ENCODE measurements at places on chromosomes 11 and 22. TPM values are rescaled to one million over a fixed set of nuclear protein-coding genes. Genes with fewer than 3 reads are reported as not detected.

PANX2 gene
- 0.43 TPM for total RNA-seq

DDT gene
- 148 TPM for total RNA-seq

OR8D1 gene
- total RNA-seq = not detected

NPAS4 gene
- not detected for total RNA-seq

SHISAL1 gene
- 1.3 TPM for total RNA-seq

GLYAT gene
- 0.22 TPM for total RNA-seq

GNAZ gene
- 3.1 TPM for total RNA-seq

MAPK8IP2 gene
- total RNA-seq = 0.62 TPM

RTN4RL2 gene
- 1.9 TPM for total RNA-seq

CD6 gene
- total RNA-seq = 0.08 TPM

KCNQ1OT1 gene
- 0.35 TPM for total RNA-seq

BSX gene
- total RNA-seq = not detected

SHANK2 gene
- 0.11 TPM for total RNA-seq

ACCS gene
- 6.3 TPM for total RNA-seq

SAA2 gene
- total RNA-seq = 1.3 TPM

MMP1 gene
- not detected for total RNA-seq

All from Right ventricle myocardium superior (tissue), 1 donor.